ENCODE measurements at places on chromosomes 2 and 18. TPM values are rescaled to one million over a fixed set of nuclear protein-coding genes. Genes with fewer than 3 reads are reported as not detected.

DNA sequence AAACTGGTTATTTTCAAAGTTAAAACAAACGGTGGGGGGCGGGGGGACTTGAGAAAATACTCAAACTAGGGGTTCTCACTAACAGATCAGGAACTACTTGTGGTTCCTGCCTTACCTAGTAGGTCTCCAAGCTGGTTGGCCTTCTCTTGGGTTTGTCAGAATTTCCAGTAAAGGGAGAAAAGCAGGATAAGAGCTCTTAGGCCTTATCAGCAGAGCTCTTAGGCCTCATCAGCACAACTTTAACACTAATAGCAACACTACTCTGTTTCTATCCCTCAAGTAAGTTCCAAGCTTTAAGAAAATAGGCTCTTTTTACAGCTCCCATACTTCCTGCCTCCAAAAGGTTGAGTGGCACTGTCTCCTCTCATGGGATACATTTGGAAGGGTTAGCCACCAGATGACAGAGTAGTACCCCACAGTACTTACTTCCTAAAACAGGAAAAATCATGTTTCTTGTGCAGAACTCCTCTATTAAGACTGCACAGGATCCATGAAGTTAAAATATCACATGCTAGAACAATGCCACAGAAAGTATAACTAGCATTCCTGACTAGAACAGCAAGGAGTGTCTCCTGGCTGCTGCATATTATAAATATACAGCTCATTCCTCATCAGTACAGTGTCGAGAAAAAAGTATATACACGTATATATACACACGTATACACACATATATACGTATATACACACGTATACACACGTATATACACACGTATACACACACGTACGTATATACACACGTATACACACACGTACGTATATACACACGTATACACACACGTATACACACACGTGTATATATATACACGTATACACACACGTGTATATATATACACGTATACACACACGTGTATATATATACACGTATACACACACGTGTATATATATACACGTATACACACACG lies 6.1 kb downstream of the FBXO11 start:
- DNase-seq, result no peak

DNA sequence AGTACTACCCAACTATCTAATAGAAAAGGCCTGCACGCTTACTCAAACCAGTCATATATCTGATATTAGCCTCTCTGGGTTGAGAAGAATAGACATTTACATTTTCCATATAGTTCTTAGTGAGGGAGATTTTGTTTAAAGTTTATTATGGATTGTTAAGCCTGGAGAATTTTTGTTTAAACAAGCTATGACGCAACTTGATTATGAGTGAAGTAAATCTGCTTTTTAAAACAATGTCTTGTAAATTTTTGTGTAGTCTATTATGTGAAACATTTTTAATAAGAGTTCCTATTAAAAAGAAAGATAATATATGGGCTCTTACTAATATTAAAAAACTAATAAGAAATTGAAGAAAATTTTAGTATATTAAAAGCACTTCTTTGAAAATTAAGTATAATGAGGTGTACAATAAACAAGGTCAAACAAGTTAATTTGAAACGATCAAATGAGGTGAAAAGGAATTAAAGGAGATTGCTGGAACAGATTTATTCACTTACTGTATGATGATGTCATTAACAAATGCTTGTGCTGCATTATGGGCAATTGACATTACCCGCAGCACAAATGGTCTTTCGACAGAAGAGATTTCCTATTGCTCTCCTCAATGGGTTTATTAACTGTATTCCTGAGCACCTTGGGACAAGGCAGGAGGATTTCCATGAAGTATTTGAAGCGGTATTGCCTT lies 229.2 kb upstream of the SMIM21 start:
- DNase-seq, result no peak

CHRNA1 gene
- not detected for total RNA-seq

SERPINB2 gene
- 12.5 TPM for total RNA-seq

PIEZO2 gene
- 42.3 TPM for total RNA-seq

CCDC85A gene
- not detected for total RNA-seq
